ENCODE measurements at places on chromosomes 4 and X.

DNA sequence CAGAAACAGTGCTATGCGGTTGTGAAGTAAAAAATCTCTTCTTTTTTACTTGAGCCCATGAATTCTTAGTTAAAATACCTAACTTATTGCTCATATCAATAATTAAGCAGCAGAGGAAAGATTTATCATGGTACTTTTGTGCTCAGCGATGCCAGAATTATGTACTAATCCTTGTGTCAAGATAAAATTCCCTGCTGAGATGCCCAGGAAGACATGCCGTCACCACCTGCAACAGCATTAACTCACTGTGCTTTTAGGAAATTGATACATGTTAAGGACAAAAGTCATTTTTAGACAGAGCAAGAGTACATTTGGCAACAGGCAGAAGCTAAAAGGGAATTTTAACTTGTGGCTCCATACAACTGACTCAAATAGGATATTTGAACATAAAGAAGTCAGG, 138.9 kb downstream of the NPNT start:
- DNase-seq: no peak

DNA sequence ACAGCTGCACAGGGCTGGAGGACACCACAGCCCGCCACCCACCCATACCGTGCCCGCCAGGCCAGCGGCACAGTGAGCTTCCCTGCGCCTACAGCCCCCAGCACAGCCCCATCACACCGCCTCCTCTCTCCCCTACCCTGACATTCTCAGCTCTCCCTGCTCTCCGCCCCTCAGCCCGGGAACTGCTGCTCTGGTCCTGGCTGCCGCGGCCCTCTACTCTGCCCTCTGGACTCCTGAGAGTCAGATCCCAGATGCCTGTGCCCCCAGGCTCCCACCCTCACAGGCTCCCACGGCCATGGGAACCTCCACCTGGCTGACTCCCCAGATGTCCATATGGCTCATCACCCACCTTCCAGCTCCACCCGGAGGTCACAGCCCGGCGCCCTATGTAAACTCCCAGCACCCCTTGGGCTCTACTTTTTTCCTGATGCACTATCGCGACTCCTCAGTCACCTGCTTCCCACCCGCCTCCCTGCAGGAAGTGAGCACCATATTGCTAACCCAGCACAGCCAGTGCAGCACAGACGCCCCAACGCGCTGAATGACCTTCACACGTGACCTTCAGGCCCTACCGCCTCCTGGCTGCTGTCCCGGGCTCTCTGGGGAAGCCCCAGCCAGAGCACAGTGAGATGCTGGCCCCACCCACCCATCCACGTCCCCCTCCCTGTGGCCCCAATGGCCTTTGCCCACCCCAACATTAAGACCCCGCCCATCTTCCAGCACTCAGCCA, 23.0 kb downstream of the FAM53A start:
- DNase-seq: no peak

DNA sequence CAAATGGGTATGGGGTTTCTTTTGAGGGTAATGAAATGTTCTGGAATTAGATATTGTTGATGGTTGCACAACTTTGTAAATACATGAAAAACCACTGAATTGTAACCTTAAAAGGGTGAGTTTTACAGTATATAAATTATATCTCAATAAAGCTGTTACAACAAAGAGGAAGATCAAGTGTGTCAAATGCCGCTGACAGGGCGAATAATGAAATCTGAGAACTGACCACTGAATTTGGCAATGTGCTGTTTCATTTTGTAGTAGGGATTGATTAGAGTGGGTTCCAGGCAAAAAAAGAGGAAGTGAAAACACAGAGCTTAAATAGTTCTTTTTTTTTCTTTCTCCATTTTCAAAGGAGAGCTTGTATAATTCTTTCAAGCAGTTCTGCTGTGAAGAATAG, 161.1 kb upstream of the NAP1L5 start:
- no peak for DNase-seq

- no peak for DNase-seq
Observed at GRCh38 chrX:39777623-39778025, 320.1 kb downstream of the BCOR start.

- DNase-seq: no peak
Observed at GRCh38 chr4:141022111-141022695, 111.1 kb downstream of the RNF150 start.

DNA sequence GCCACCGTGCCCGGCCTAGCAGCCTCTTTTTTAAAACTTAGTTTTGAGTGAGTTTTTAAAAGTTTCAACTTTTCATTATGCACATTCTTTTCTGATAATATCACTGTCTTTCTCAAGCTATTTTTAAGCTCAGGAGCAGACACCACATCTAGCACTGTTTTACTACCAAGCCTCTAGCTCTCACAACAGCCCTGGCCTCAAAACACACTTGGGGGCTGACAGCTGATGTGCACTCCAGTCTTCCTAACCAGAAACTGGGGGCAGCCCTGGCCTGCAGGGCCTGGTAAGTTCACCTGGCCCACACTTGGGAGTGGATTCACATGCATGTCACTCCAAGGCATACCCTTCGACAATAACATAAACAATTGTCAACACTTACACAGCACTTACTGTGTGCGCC, 34.0 kb downstream of the CENPU start:
- DNase-seq: no peak

- DNase-seq: no peak
Observed at GRCh38 chrX:8813036-8813435, 11.9 kb upstream of the FAM9A start.

- no peak for DNase-seq
Observed at GRCh38 chrX:119685225-119686066, 7.5 kb downstream of the SEPTIN6 start.

GRCh38 chr4:13640149-13640940, 12.8 kb upstream of the BOD1L1 start:
- no peak for DNase-seq

DNA sequence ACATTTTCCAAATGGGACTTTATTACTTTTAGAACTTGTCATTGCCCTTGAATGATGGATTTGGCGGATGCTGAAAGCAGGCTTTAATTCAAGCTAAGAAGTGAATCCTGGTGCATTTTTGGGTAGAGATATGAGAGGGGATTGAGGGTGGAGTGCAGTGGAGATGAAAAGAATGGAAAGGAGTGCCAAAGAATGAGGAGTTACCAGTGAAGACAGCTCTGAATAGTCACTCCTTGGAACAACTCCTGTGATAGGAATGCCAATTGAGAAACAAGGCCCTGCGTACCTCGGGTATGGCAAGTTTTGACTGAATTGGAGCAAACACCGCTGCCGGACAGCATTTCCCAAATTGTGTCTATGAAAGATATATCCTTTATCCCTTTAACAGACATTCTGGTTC, 36.5 kb upstream of the ETNPPL start:
- no peak for DNase-seq

GRCh38 chrX:74423289-74423998, 2.2 kb downstream of the SLC16A2 start:
- no peak for DNase-seq
